ENCODE measurements at places on chromosomes 7 and 10.

DNA sequence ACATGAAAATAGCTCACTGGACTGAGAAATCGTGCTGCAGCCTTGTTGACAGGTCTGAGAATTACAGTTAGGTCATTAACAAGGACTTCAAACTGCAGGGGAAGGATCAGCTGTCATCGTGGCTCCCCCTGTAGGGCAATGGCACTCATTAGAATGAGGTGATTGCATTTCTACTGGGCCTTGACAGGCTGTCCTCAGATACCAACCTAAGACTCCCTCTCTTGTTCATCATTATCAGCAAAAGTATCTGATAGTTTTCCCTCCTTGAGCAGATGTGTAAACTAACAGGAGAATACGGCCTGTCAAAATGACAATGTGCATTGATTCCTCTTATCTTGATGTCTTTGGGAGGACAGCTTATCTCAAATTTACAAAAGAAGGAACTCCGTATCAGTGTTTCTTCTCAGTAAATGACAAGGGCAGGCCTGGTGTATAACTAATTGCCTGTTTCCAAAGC lies 648.5 kb upstream of the LRRN3 start:
- no peak for DNase-seq

DNA sequence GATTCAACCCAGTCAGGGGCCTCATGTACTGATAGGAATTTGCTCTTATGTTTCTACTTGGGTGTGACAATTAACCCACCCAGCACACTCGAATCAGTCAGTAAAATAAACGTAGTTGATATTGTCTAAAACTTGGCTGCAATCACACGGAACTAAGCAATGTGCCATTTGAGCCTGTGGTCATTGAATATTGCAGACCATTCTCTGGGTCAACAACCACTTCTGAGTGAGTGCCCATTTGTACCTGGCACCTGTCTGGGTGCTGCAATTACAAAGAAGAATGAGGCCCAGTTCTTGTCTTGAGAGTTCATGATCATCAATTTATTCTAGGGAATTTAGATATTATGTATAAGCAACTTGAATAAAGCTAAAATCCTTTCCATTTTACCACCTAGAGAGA lies 29.8 kb downstream of the NPY start:
- DNase-seq, result no peak

DNA sequence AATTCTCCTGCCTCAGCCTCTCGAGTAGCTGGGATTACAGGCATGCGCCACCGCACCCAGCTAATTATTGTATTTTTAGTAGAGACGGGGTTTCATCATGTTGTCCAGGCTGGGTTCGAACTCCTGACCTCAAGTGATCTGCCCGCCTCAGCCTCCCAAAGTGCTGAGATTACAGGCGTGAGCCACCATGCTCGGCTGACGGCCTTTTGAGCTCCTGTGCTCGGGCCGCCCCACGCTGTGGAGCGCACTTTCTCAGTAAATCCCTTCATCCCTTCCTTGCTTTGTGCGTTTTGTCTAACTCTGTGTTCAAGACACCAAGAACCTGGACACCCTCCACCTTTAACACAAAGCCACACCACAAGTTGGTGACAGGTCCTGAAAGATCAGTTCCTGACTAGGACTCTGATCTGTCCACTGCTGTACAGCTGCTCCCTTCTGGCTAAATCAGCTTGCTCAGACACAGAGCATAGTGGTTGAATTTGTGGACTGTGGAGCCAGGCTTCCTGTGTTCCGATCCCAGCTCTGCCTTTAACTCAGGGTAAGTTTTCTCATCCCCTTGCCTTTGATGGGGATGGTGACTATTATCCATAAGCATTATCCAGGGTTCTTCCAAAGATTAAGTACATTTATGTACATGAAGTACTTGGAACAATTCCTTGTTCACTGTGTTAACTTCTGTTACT lies 20.1 kb downstream of the CHST3 start:
- no peak for DNase-seq

DNA sequence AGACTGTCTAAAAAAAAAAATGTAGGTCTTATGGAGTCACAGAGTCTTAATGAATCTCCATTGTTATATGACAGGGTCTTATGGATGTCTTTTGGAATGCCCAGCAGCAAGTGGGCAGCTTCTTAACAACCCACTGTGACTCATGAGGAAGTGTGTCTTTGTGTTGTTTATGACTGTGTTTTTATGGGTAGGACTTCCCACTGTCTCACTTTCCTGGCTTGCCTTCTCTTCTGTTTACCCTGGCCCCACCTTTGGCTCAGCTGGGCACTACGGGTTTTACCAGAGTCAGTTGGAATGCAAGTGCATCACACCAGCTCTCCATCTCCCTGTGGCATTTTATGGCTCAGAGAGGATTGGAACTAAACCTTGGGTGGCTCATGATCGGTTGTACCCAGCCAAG lies 580.5 kb downstream of the AUTS2 start:
- DNase-seq, result no peak

GRCh38 chr10:3331187-3331586 lies 158.6 kb upstream of the PITRM1 start:
- no peak for DNase-seq

DNA sequence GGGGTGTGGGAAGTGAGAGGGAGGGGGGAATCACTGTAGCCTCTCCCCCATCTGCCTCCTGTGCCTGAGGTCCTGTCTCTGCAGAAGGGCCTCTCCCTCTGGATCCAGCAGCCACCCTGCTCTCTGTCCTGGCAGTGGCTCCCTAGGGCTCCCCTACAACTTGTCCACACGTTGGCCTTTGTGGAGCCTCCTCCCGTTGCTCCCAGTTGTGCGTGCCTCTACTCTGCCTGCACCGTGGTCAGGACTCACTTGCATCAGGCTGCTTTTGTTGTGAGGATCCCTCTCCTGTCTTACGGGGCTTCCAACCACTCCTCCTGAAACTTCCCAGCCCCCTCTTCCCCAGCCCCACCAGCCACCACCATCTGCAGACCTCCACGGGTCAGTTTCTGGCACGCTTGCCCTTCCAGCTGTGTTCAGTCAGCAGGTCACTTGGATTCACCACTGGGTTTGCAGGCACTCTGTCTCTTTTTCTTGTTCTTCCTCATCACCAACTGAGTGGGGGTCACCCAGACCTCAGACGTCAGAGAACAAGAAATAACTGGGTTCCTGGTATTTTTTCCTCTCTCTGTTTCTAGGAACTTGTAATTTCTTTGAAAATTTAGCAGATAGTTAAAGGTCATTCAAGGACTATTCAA lies 62.3 kb downstream of the RAMP3 start:
- DNase-seq, result no peak

- no peak for DNase-seq
Observed at GRCh38 chr7:157674715-157675426, 338.1 kb downstream of the DNAJB6 start.

- DNase-seq, result peak; percentile 3
Observed at GRCh38 chr10:31319602-31320549, 860 bp downstream of the ZEB1 start.

DNA sequence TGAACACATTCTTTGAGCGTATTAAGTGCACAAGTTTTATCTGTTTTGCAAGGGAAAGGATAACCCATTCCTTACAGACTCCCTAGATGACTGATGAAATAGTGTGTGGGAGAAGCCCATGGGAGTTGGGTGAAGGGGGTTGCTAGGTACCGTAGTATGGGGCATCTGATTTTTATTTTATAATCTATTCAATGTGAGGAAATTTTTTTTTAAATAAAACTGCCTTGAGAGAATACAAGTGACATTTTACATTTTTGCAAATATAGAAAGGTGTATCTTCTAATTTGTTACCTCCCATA lies 1.4 kb downstream of the BTAF1 start:
- DNase-seq, result no peak

Measured in amygdala (tissue), 56 donors.